ENCODE measurements at places on chromosomes 3 and 15.
A peak's percentile ranks its signal among the peaks of the same experiment; 100 is the strongest.

DNA sequence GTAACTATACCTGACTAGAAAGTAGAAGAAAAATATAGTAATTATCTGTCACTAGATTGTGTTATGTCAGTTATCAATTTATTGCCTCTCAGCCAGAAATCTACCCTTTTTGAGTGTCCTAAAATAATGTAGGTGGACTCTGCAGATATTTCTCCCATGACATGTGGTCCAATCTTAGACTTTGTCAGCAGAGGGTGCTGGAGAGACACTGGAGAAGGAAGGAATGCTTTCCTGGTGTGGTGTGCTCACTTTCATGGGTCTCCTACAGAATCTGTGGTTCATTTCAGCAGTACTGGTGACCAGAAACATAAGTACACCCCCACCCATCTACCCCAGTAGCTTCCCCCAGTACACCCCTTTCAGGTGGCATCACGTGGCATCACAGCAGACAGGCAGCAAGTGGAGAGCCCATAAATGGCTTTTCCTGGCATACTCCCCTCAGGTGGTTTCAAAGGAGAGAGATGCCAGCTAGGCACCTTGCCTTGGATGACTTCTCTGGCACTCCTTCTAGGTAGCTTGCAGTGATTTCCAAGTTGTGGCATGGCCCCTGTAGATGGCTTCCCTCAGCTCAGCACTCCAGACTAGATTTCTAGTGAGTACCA lies 114.7 kb downstream of the GADL1 start:
- H3K36me3 ChIP-seq = no peaks in the 10 kb centered on the region
- H3K4me3 ChIP-seq = no peak overlapping the region
- H3K4me1 ChIP-seq = no peaks in the 10 kb centered on the region
- H3K27me3 ChIP-seq = peaks cover 9% of the 10 kb centered on the region

GRCh38 chr3:42020684-42021307 lies 58.9 kb upstream of the ULK4 start:
- peak overlapping the region; percentile 60 for H3K27ac ChIP-seq
- ATAC-seq = peak; percentile 77
- H3K27me3 ChIP-seq = no peaks in the 10 kb centered on the region
- no peaks in the 10 kb centered on the region for H3K36me3 ChIP-seq

- H3K4me3 ChIP-seq = no peak overlapping the region
- H3K36me3 ChIP-seq = no peaks in the 10 kb centered on the region
- H3K27me3 ChIP-seq = no peaks in the 10 kb centered on the region
- H3K4me1 ChIP-seq = no peaks in the 10 kb centered on the region
- H3K27ac ChIP-seq = no peak overlapping the region
- no peak for ATAC-seq
Observed at GRCh38 chr3:84943379-84943778, 15.4 kb upstream of the CADM2 start.

DNA sequence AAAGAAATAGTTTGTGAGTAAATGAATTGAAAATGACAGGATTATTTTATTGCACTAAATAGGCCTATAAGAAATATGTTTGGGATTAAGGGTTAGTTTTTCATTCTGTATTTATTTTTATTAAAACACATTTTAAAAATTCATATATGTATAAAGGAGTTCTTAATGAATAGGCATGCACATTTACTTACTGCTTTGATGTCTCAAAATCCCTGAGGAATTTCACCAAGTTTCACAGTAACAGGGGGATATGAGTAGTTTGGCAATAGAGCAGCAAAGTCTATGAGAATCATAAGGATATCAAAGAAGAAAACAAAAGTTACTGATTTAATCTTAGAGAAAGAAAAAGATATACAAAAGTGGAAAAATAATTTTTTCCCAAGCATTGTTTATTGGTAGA lies 411.7 kb downstream of the NAALADL2 start:
- no peak overlapping the region for H3K4me3 ChIP-seq
- no peaks in the 10 kb centered on the region for H3K36me3 ChIP-seq
- H3K27me3 ChIP-seq = no peaks in the 10 kb centered on the region
- no peaks in the 10 kb centered on the region for H3K4me1 ChIP-seq
